ENCODE measurements at places on chromosomes 4 and X.

GRCh38 chr4:77711469-77711868, 105.8 kb downstream of the CXCL13 start:
- H3K4me3 ChIP-seq = no peak overlapping the region
- H3K4me1 ChIP-seq = no peaks in the 10 kb centered on the region
- H3K27me3 ChIP-seq = no peaks in the 10 kb centered on the region

- no peaks in the 10 kb centered on the region for H3K4me1 ChIP-seq
- H3K27ac ChIP-seq = no peak overlapping the region
- no peak overlapping the region for H3K4me3 ChIP-seq
- no peak for DNase-seq
- no peaks in the 10 kb centered on the region for H3K36me3 ChIP-seq
These were observed 38.5 kb downstream of the TMEM156 start for GRCh38 chr4:38993683-38994082.

GRCh38 chr4:112633477-112634235, 3.1 kb downstream of the ZGRF1 start:
- no peaks in the 10 kb centered on the region for H3K27me3 ChIP-seq
- H3K4me1 ChIP-seq = peaks cover 4% of the 10 kb centered on the region
- H3K4me3 ChIP-seq = no peak overlapping the region
- no peak for DNase-seq
- no peaks in the 10 kb centered on the region for H3K36me3 ChIP-seq

GRCh38 chr4:46492394-46492793, 102.5 kb upstream of the GABRA2 start:
- H3K27ac ChIP-seq = no peak overlapping the region
- no peaks in the 10 kb centered on the region for H3K4me1 ChIP-seq
- no peak overlapping the region for H3K4me3 ChIP-seq
- H3K36me3 ChIP-seq = no peaks in the 10 kb centered on the region

- DNase-seq = no peak
- no peaks in the 10 kb centered on the region for H3K36me3 ChIP-seq
- H3K4me3 ChIP-seq = no peak overlapping the region
- no peak overlapping the region for H3K27ac ChIP-seq
These were observed 35.7 kb upstream of the EGFL6 start for GRCh38 chrX:13533726-13534125.

- DNase-seq = no peak
- no peak overlapping the region for H3K27ac ChIP-seq
- H3K4me1 ChIP-seq = peaks cover 50% of the 10 kb centered on the region
These were observed 248.5 kb upstream of the DIAPH2 start for GRCh38 chrX:96436105-96436504.

DNA sequence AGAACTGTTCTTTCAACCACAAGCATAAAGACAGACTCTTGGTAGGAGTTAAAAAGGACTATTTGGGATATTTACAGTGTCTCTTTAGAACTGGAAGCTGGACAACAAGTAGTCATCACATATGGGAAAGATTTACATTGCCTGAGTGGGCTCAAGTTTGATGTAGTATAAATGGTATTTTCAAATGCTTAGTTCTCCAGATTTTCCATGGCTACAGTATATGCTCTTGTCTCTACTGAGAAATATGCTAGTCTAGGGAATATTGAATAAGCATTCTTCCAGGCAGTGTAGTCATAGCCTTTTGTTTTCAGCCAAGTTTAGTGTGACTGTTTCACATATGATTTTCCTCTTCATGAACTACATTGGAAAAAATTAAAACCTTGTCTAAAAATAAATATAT, 315.6 kb downstream of the ARHGAP24 start:
- no peaks in the 10 kb centered on the region for H3K36me3 ChIP-seq
- peaks cover 60% of the 10 kb centered on the region for H3K4me1 ChIP-seq
- H3K27me3 ChIP-seq = no peaks in the 10 kb centered on the region
- DNase-seq = no peak

DNA sequence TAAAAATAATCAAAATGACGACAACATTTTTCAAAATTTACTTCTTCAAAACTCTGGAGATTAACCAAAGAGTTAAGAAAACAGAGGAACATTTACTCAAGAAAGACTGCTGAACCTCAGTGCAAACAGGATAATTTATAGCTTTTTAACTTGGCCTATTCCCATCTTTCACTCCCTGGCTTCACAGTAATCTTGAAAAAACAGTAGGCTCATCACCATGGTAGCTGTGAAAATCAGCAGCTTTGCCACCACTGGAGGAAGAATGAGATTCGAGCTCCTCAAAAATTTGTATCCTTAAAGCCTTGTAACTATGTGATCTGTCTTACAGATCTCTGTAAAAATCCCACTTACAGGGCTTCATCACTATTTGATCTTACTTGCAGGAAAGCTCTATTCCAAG, 447.7 kb upstream of the CTSO start:
- no peaks in the 10 kb centered on the region for H3K36me3 ChIP-seq
- no peaks in the 10 kb centered on the region for H3K27me3 ChIP-seq
- DNase-seq = no peak
- H3K27ac ChIP-seq = no peak overlapping the region
- H3K4me1 ChIP-seq = no peaks in the 10 kb centered on the region

DNA sequence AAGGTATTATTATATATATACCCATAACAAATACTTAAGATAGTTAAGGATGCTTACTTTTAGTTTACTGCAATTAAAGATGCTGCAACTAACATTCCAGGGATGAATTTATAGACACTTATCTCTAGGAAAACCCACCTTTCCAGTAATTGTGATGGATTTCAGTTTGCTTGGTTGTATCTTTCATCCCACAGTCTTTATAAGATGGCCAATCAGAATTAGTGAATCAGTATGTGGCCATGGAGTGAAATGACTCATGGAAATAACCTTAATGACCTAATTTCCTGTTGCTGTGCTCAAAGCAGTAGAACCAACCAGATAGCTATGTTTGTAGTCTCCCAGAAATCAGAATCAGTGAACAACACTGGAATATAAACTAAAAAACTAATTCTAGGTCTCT, 26.4 kb downstream of the MOSPD2 start:
- no peaks in the 10 kb centered on the region for H3K36me3 ChIP-seq
- no peak overlapping the region for H3K4me3 ChIP-seq
- H3K27ac ChIP-seq = no peak overlapping the region
- no peaks in the 10 kb centered on the region for H3K4me1 ChIP-seq
- no peak for DNase-seq

DNA sequence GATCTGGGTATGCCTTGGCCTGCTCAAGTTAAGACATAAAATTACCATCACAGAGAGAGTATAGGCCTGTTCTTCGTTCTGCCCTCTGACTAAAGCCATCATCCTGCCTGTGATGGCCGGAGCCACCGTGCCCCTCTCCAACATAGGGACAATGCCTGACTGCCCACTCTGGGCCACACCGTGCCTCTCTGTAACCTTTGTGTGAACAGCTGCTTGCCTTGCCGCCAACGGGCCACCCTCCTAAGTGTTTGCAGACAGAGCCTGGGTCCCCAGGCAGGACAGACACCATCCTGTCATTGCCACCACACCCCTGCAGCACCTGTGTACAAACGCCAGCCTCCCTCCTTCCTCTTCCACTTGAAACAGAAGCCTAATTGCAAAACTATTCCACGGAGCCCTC, 298.7 kb upstream of the TENM3 start:
- H3K27ac ChIP-seq = no peak overlapping the region
- H3K36me3 ChIP-seq = no peaks in the 10 kb centered on the region
- H3K4me3 ChIP-seq = no peak overlapping the region
- no peaks in the 10 kb centered on the region for H3K4me1 ChIP-seq
- no peak for DNase-seq

DNA sequence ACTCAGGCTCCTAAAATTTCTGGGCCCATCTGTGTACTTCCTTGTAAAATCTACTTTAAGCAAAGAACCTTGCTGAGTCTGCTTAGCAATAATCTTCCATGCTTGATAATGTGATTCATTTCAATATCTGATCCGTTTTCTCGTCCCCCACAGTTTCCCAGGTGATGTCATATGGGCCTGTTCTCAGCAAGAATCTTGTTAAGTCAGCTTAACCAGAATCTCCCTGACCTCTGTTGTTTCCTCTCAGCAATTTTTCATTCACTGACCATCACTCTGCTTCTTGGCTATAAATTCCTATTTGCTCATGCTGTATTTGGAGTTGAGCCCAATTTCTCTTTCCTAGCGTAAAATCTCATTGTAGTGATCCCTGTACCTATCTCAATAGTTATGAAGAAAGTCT, 13.9 kb downstream of the CSN2 start:
- H3K4me3 ChIP-seq = no peak overlapping the region
- H3K27ac ChIP-seq = no peak overlapping the region
- H3K27me3 ChIP-seq = no peaks in the 10 kb centered on the region
- no peak for DNase-seq
- H3K36me3 ChIP-seq = no peaks in the 10 kb centered on the region

GRCh38 chr4:182174979-182175378, 68.2 kb upstream of the TENM3 start:
- no peaks in the 10 kb centered on the region for H3K4me1 ChIP-seq
- DNase-seq = no peak
- no peak overlapping the region for H3K4me3 ChIP-seq
- no peaks in the 10 kb centered on the region for H3K36me3 ChIP-seq
- no peaks in the 10 kb centered on the region for H3K27me3 ChIP-seq

DNA sequence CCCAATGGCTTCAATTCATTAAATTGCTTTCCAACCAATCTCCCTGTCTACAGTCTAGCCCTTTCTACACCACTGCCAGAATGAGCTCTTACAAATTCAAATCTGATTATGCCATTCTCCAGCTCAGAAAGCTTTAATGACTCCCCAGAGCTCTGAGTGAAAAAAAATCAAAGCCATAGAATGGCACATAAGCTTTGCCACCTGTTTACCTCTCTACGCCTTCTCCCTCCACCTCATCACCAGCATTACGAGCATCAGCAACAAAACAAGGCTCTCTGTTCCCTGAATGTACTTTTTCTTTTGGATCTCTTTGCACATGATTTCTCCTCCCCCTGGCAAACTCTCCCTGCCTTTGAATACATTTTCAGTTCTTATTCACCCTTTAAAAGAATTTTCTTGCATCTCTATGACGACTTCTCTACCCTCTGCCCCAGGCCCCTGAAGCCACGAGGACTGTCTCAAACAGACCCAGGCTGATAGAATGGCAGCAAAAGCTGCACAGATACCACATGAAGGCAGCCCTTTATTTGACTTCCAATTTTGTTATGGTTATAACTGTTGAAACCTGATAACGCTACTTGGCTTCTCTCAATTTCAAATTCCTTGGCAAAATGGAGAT, 516.0 kb downstream of the PCDH7 start:
- no peaks in the 10 kb centered on the region for H3K27me3 ChIP-seq
- no peak overlapping the region for H3K27ac ChIP-seq
- H3K4me1 ChIP-seq = no peaks in the 10 kb centered on the region
- no peak overlapping the region for H3K4me3 ChIP-seq

- no peak for DNase-seq
- H3K27me3 ChIP-seq = no peaks in the 10 kb centered on the region
- no peaks in the 10 kb centered on the region for H3K36me3 ChIP-seq
- peak overlapping the region; percentile 54 for H3K4me3 ChIP-seq
- peak overlapping the region; percentile 35 for H3K27ac ChIP-seq
These were observed 15.6 kb downstream of the ENOX2 start for GRCh38 chrX:130887376-130887775.

- DNase-seq = no peak
- no peak overlapping the region for H3K27ac ChIP-seq
- no peak overlapping the region for H3K4me3 ChIP-seq
These were observed 15.9 kb downstream of the PLRG1 start for GRCh38 chr4:154534296-154534695.

DNA sequence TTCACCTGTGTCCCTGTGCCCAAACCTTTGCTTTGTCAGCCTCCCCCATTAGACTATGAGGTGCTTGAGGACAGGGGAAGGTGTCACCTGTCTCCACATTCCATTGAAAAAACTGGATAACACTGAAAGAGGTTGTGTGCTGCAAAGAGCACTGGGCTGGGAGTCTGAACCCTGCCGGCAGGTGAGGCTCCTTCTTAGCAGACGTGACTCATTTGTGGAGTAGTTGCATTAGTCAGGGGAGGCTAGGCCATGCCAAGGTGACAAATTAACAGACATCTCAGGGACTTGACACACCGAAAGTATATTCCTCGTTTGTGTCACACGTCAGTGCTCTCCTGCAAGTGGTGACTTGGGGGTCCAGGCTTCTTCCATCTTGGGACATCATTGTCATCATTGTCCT, 95.9 kb upstream of the STX18 start:
- no peak overlapping the region for H3K27ac ChIP-seq
- DNase-seq = no peak
- no peaks in the 10 kb centered on the region for H3K27me3 ChIP-seq
- no peaks in the 10 kb centered on the region for H3K4me1 ChIP-seq
- no peak overlapping the region for H3K4me3 ChIP-seq

DNA sequence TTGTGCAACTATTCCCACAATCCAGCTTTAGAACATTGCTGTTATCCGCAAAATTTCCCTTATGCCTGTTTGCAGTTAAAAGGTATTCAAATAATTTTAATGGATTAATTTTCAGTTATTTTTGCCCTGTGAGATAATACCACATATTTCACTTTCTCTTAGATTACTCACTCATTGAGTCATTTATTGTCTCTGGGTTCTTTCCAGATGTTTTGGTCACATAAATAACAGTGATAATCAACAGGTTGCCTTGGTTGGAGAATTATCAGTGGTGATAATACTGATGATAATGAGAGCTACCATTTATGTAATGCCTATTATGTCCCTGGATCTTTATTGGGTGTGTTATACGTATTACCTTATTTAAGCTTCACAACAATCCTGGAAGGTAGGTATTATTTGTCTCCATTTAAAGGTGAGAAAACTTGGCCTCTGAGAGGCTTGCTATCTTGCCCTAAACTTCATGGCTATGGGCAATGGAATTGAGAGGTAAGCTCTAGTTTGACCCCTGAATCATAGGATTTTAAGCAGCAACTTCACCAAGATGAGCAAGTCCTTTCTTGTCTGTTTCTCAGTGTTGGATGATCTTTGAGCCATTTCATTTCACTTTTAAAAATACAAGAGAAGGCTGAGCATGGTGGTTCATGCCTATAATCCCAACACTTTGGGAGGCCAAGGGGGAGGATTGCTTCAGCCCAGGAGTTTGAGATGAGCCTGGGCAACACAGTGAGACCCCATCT, 87.4 kb downstream of the KIT start:
- no peak overlapping the region for H3K27ac ChIP-seq
- no peak overlapping the region for H3K4me3 ChIP-seq
- DNase-seq = no peak
- H3K27me3 ChIP-seq = no peaks in the 10 kb centered on the region

DNA sequence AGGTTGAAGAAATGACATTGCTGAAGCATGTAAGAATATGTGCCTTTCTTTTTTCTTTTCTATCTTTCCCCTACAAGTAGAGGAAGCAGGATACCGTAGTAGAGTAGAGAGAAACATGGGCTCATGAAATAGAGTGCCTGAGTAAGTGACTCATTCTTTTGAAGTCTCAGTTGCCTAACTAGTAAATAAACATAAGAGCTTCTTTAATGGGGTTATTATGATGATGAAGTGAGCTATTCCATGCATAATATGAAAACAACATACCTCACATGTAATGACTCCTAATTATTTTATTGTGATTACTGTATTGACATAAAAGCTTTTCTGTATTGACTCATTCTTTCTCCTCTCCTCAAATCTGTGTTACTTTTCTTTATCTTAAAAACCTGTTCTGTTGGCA, 1538.2 kb downstream of the TECRL start:
- no peak overlapping the region for H3K4me3 ChIP-seq
- H3K27ac ChIP-seq = no peak overlapping the region
- no peak for DNase-seq
- no peaks in the 10 kb centered on the region for H3K36me3 ChIP-seq
- no peaks in the 10 kb centered on the region for H3K27me3 ChIP-seq

All from thoracic aorta (tissue), 2 donors.